Fibroblast of villous mesenchyme (primary cell): ENCODE measurements at places on chromosomes 3 and 15. TPM values are rescaled to one million over a fixed set of nuclear protein-coding genes. Genes with fewer than 3 reads are reported as not detected.

Gene SAMMSON
- not detected in 2 replicates for total RNA-seq

- no peak for DNase-seq
Measured at GRCh38 chr15:101020451-101020850, 101.3 kb downstream of the LRRK1 start.

Gene RETNLB
- total RNA-seq = not detected in 2 replicates

Gene FGF7
- total RNA-seq = 75.7 and 369 TPM in 2 replicates

Gene RBM6
- total RNA-seq = 52.2 and 61.7 TPM in 2 replicates

Gene FHIT
- 1.6 and 2.2 TPM in 2 replicates for total RNA-seq

- no peak for DNase-seq
Measured at GRCh38 chr3:58345457-58345856, 12.8 kb downstream of the PXK start.

DNA sequence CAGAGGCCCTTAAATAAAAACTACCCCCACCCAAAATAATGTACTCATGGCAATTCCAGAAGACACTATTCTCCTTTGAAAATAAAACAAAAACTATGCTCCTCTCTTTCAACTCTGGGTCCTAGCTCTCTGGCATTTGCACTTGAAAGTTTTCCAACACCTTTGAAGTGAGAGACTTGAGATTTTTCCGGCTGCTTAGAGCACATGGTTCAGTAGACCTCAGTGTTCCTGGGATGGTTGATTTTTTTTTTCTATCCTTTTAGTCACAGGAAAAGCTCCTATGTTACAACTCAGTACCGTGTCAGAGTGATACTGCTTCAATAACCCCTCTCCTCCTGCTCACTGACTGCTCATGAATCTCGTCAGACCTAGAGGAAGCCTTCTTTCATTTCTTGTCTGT, 118.3 kb upstream of the TUSC7 start:
- no peak for DNase-seq

Gene FAIM
- 10.3 and 14.7 TPM in 2 replicates for total RNA-seq

- DNase-seq = no peak
Measured at GRCh38 chr3:184553385-184553784, 8.2 kb upstream of the EPHB3 start.

DNA sequence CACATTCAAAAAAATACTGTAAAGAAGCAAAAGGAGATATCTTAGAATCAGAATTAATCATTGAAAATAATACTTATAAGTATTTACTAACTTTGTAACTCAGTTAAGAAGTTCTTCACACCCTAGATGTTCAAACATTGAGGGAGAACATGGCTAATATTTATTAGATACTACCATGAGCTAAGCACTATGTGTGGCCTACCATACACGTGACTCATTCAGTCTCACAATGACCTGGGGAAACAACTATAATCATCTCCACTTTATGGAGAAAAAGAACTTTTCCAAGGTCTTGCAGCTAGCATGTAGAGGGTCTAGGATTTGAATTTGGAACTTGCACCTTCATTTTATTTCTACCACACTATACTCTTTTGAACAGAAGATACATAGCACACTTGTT, 361.9 kb upstream of the CFAP20DC start:
- DNase-seq = no peak

GRCh38 chr3:16864610-16865313, 20.0 kb upstream of the PLCL2 start:
- DNase-seq = peak; percentile 72
